ENCODE measurements at places on chromosomes 3 and 15.

GRCh38 chr15:78047761-78048627 is 29.5 kb downstream of the TBC1D2B start:
- no peak for DNase-seq

DNA sequence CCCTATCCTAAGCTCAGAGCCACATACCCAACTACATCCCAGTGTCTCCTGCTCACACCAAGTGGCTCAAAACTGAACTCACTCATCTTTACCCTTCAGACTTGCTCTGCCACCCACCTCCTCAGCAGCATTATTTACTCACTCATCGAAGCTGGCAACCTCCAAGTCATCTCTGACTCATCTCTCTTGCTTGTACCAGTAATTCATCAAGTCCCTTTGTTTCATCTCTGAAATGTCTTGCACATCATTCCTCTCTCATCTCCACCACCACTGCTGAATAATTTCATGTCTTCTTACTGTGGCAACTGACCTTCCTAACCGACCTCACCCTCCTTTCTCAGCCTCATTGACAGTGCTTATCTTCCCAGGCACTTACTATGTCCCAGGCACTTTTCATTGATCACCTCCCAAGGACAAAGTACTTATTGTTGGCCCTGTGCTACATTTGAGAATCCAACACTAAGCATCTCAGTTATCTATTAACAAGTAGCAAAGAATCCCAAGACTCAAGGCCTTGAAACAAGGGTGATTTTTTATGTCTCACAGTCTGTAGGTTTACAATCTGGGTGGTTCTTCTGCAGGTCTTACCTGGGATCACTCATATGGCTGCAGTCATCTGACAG is 82.0 kb downstream of the MRPL46 start:
- DNase-seq, result no peak

- no peak for DNase-seq
These were observed 55.7 kb downstream of the SLC4A7 start for GRCh38 chr3:27428446-27428845.

DNA sequence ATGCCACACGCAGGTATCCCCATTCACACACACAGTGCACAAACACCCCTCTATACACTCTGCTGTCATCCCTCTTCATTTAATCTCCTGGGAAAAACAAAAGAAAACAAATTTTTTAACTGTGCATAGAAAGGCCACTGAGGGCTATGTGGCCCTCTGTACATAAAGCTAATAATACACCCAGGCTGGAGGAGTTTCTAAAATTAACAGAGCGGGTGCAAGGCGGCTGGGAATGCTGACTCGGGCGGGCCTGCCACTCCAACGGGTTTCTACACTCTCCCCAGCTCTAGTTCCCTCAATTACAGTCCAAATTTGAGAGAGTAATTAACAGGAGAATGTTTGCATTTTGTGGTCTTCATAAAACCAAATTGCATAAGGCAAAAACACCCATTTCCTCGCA is 23.1 kb downstream of the HCN4 start:
- no peak for DNase-seq

DNA sequence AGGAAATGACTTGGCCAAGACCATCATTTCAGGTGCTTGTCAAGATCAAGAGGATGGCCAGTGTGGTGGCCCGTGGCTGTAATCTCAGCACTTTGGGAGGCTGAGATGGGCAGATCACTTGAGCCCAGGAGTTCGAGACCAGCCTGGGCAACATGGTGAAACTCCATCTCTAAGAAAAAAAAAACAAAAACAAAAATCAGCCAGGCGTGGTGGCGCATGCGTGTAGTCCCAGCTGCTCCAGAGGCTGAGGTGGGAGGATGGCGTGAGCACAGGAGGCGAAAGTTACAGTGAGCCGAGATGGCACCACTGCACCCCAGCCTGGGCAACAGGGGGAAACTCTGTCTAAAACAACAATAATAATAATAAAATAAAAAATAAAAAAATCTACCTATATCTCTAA is 15.0 kb downstream of the CRABP1 start:
- DNase-seq, result no peak

DNA sequence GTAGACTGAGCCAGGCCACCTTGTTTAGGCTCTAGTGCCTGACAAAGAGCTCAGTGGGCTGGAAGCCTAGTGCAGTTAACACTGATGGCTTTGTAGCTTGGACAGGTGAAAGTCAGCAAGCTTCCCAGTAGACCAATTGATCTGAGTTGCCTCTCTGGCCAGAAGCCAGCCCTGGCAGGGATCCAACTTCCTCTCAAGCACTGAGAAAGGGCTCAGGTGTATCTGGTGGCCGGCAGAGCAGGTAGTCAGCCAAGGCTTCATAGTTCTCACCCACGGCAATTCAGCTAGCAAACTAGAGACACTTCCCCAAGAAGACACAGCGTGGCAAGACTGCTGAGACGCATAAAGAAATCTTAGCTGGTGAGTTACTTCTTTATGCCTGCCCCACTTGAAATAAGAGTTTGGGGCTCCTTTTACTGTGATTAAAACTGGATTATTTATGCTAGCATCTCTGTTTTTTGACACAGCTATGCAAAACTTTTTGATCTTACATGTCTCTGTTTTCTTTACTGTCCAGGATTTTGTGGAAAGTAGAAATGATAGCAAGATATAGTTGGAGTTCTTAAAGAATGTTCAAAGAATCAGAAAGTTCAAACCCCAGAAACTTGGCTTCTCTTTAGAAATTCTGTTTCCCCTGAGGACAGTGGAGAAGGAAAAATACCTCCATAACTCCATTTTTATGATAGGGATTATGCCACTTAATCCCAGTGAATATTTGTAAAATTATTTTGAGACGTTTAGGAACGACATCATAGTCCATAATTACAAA is 8.4 kb upstream of the CA12 start:
- DNase-seq, result peak; percentile 68

DNA sequence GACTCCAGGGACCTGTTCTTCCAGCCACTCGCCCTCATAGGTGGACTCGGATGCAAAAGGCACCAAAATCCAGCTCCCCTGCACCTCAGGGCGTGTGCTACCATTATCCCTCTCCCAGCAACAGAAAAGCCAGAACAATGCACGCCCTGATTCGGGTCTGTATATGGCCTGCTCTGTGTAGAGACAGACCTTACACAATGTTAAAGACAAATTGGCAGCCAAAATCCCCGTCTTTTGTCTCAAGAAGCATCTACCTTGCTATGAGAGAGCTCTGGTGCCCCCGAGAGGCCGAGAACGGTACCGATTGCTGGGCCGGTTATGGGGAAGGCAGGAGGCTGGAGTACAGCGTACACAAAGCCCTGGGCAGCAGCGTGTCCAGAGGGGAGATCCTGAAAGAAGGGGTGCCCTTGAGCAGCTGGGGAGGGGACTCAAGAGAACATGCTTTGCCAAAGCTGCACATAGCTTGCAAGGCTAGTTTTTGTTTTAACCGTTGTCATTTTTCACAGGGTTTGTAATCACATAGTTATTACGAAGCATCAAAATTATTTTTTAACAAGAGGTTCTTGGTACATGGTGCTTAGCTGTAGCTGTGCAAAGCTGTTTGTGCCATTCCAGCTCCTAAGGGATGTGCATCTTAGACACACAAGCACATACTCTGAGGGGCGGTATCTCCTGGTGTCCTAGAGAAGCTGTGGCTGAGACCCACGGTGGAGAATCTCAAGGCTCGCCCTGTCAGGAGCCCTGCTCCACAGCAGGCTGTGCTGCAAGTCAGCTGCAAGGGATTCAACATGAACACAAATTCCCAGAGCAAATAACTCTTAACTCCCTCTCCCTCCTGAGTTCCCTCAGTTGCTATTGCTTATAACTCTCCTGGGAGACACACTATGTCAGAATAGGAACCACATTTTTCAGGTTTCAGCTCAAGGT is 461.5 kb upstream of the PPP2R3A start:
- DNase-seq, result peak; percentile 45

DNA sequence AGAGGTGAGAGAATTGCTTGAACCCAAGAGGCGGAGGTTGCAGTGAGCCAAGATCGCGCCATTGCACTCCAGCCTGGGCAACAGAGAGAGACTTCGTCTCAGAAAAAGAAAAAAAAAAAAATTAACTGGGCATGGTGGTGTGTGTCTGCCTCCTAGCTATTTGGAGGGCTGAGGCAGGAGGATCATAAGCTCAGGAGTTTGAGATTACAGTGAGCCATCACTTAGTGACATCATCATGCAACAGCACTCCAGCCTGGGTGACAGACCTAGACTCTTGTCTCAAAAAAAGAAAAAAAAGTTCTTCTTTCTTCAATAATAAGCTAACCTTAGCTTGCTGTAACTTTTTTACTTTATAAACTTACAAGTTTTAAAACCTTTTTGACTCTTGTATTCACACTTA is 99.8 kb downstream of the SLMAP start:
- no peak for DNase-seq

GRCh38 chr15:70753101-70753829 is 10.1 kb downstream of the UACA start:
- no peak for DNase-seq

DNA sequence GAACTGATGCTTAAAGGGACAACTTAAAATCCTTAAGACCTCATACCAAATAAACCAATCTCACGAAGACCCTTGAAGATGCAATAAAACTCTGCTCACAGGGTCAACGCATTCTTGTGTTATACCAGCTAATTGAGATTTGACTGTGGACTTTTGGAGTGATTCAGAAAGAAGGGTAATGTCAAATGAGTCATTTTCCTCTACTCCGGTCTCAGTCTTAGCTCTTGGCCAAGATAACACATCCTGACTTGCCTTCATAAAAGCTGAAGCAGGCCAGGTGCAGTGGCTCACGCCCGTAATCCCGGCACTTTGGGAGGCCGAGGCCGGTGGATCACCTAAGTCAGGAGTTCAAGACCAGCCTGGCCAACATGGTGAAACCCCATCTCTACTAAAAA is 3.8 kb downstream of the PKM start:
- DNase-seq, result no peak

DNA sequence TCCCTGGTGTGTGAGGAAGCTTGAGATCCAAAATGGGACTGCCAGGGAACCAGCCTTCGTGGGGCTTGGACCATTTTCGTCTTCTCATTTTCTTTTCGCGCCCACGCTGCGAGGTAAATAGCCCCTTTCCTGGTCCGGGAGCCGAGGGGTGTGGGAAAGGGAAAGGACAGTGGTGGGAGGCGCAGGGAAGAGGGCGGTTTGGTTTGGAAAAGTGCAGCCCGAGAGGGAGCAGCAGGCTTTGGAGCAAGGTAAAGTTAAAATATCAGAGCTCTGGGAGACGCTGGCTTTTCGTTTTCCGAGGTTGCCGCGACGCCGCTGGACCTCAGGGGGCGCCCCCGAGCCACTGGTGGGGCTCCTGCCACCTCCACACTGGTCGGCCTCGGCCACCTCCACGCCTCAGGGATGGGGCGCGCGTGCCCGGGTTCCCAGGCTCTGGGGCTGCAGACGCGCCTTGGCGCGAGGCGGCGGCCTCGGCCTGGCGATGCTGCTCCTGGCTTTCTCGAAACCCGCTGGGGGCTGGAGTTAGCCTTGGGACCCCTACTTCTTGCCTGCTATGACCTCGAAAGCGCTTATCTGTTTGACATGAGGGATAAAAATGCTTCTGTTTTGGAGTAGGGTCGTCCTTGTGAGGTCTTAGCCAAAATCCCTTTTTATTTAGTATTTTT is 3.2 kb downstream of the PTPRG start:
- DNase-seq, result no peak

DNA sequence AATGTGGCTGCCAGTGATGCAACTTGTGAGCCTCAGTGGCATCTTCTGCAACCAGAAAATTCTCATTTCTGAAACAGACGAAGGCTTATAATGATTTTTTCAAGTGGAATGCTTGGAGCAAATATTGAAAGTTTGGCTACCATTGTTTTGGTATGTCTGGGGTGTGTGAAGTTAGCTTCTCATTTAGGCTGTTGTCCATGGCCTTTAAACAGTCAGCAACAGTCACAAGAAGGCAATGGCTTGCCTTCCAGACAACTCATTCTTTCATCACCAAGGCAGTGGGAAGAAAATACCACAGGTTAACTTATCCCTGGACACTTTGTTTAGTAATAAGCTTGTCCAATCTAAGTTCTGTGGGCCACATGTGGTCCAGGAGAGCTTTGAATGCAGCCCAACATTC is 4.7 kb upstream of the BNC1 start:
- no peak for DNase-seq

DNA sequence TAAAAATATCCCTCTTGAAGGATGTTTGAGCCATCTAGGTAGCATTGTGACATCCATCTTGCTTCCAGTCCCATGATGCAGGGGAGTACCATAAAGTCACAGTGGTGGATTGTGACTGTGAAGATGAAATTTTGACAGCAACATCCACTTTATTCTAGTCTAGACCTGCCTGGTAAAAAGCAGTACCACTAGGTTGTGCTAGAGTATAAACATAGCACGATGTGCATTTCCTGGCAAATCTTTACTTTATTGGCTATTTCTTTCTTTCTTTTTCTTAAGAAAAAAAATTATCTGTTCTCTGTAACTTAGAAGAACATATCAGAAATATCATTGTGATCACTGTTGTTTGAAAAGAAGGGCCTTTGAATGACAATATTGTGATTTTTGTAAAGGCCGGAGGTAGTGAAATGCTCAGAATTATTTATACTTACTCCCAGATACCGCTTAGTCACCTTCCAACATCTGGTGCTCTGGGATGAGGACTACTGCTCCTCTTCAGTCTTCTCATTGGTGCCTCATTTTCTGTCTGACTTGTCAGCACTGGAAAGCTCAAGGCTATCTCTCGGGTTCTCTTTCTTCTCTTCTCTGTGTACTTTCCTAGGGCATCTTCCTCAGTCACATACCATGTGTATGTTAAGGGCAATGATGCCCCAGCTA is 35.6 kb downstream of the AGBL1 start:
- DNase-seq, result no peak

GRCh38 chr3:47244531-47245100 is 38.0 kb downstream of the KIF9 start:
- no peak for DNase-seq

DNA sequence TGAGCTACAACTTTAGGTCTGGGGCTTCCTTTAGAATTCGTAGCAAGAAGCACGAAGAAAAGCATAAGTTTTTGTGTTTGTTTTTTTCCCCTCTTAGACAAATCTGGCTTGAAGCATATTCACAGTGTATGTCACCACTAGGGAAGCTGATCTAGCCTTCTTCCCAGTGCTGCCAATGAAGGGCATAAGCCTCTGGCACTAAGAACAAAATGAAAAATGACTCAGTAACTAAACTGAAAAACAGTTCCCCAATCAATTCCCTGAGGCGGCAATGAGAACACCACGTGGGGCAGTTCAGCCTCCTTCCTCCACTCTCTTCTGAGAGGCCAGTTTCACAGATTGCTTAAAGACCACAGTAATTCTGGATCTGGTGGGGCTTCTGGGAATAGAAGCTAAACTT is 338.1 kb downstream of the GAP43 start:
- no peak for DNase-seq

- no peak for DNase-seq
These were observed 18.0 kb upstream of the ARNT2 start for GRCh38 chr15:80386151-80386550.

GRCh38 chr15:31369727-31370126 is 43.1 kb downstream of the KLF13 start:
- no peak for DNase-seq

DNA sequence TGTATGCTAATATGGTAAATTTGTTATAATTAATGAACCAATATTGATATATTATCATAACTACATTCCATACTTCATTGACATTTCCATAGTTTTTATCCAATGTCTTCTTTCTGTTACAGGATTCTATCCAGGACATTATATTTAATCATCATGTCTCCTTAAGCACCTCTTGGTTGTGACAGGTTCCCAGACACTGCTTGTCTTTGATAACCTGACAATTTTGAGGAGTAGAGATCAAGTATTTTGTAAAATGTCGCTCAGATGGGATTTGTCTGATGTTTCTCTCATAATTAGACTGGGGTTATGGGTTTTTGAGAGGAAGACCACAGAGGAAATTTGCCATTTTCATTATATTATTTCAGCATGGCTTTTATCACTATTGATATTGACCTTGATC is 317.4 kb downstream of the PLOD2 start:
- DNase-seq, result no peak

GRCh38 chr15:70474471-70475406 is 288.6 kb downstream of the UACA start:
- peak; percentile 45 for DNase-seq

All from NCI-H2029 treated with DMSO at 0.1 percent for 48 hours (cell line).